ENCODE measurements at places on chromosomes 3 and 15.

DNA sequence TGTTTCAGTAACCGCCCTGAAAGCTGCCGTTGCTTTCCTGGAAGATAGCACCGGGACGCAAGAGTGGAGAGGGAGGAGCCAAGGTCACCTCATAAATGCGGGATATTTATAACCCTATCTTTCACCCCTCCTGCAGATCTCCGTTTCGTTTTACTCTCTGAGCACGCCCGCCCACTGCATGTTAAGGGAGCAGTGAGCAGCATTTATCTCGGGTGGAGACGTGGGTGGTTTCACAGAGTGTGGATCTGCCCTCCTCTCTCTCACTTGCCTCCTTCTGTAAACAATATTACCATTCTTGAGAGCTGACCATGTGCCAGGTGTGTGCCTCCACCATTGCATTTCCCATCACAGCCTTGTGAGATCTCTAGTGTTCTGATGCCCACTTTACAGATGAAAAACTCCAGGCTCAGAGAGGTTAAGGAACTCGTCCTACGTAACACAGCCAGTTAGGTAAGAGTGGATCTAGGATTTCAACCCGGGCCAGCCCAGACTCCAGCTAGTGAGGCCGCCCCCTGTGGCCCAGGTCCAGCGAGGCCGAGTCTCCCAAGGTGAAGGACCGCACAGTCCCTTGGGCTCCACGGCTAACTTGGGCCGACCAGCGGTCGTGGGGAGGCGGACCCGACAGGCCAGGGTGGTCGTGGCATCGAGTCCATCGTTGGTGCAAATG is 16.9 kb upstream of the SEMA4B start:
- peak; percentile 22 for DNase-seq

DNA sequence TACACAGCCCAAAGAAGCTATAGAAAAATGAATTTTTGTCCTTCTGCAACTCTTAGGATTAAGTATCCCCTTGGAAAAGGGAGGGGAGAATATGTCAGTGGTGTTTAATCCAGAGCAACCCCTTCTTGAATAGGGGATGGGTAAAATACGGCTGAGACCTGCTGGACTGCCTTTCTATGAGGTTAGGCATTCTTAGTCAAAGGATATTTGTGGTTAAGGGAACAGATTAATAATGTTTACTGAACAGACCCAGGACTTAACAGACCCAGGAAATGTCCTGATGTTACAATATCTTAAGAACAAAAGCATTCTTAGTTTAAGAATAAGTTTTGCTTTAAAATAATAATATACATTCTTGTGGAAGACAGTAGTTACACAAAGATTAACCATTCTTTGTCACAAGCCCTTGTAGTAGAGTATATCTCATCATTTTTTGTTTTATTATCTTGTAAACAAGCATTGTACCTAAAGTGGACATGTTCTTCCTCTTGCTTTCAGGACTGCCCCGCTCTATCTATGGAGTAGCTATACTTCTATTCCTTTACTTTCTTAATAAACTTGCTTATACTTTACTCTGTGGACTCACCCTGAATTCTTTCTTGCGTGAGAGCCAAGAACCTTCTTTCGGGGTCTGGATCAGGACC is 43.8 kb upstream of the B3GALNT1 start:
- DNase-seq: no peak

DNA sequence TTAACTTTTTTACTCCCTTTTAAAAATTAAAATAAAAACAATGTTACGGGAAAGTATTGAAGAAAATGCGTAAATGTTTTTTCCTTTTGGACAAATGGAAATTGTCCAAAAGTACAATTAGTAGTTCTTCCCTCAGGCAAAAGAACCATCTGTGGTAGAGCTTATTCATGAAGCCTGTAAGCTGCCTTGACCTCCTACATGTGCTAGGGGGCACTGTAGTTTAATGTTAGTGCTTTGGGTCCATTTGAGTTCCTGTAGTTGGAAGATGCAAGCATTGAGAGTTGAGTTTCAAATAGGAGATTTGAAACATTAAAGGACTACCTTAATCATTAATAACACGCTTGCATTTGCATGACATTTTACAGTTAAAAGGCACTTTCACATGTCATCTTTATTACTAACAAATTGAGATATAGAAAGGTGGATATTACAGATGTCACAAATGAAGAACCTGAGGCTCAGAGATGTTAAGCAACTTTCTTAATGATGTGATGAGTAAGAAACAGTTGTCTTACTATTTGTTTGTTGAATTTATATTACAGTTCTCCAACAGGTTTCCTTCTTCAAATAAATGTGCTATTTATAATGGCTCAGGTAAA is 1.8 kb upstream of the ZNF385D start:
- no peak for DNase-seq

DNA sequence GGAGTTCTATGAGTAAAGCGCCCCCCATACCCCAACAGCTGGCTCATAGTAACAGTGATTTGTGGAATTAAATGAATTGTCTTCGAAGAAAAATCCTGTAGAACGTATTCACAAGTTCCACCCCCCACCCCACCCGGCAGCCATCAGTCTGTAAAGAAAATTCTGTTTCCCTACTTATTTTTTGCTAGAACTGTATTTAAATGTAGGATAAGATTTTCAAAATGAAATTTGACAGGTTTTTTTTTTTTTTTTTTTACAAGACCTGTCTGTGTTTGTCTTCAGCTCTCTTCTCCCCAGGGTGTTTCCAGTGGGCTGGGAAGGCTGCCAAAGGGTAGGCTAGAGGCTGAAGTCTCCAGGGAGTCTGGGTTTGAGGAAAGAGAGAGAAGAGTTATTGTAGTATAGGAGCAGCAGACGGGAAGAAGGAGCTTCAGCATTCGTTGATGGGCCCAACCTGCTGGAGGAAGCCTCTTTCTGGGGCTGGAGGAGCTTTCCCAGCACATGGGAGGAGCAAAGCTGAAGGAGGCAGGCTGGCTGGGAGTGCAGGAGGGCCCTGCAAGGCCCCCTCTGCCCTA is 130.6 kb upstream of the SEMA6D start:
- DNase-seq: no peak

GRCh38 chr15:101456057-101456739 is 33.3 kb downstream of the PCSK6 start:
- DNase-seq: no peak

GRCh38 chr3:186277268-186277909 is 84.6 kb downstream of the DGKG start:
- no peak for DNase-seq

GRCh38 chr15:63061975-63062374 is 19.4 kb downstream of the TPM1 start:
- no peak for DNase-seq

DNA sequence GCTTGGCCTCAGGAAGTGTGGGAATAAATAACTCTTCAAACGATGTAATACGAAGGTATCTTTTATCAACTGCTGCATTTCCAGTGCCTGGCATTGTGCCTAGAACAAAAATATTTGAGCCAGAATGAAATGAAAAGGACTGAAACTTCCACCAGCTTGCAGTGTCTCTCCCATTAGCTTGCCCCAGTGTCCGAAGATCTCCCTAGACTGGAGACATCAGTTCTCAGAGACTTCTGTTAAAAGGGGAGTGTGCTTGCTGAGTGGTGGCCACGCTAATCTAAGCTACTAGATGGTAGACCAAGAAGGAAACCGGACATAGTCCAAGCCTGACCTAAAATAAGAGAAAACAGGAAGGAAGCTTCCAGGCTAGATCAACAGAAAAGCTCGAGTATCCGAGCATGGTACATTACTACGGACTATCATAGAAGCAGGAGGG is 28.6 kb downstream of the KCNAB1 start:
- no peak for DNase-seq

GRCh38 chr3:28326458-28326926 is 22.0 kb upstream of the ZCWPW2 start:
- DNase-seq: no peak

- no peak for DNase-seq
Observed at GRCh38 chr3:24273491-24273890, 221.2 kb downstream of the THRB start.

DNA sequence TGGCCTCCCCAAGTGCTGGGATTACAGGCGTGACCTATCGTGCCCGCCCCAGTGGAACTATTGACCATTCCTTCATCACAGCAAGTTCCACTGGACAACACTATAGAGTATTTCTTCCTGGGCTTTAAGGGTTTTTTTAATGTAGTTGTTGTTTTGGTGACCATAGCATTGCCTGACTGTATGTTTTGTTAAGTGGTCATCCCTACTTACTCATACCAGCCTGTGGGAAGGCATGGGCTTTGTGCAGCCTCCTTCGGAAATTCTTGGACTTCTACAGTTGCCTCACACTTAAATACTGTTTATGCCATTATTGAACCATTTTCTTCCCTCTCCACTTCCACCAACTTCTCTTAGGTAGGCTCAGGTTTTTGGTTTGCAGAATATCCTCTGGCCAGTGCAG is 19.9 kb upstream of the ALPK3 start:
- DNase-seq: no peak

DNA sequence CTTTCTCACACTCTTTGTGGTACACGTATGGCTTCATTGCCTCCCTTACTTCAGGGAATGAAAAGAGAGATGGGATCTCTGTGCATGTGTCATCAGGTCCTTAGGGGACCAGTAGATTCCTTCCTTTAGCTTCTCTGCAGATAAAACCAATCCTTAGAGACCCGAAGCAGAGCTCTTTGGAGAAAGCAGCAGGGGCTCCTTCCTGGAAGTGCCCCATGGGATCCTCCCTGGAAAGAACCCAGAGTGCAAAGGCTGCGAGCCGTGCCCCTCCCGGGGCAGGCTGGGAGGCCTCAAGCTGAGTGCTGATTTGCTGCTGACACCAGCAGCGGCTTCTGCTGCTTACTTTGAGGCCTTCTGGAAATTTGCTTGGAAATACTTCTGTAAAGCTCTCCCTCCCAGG is 328.6 kb upstream of the RGMA start:
- no peak for DNase-seq

GRCh38 chr3:102031834-102032233 is 182.5 kb downstream of the NFKBIZ start:
- DNase-seq: no peak

GRCh38 chr15:65372787-65373067 is 5.1 kb downstream of the IGDCC3 start:
- no peak for DNase-seq

GRCh38 chr15:88089731-88090130 is 166.8 kb downstream of the NTRK3 start:
- no peak for DNase-seq

- no peak for DNase-seq
Observed at GRCh38 chr3:184594371-184595001, 32.9 kb downstream of the EPHB3 start.

- DNase-seq: no peak
Observed at GRCh38 chr3:140602781-140603180, 75.1 kb upstream of the TRIM42 start.

GRCh38 chr3:40045051-40045450 is 235.6 kb downstream of the MYRIP start:
- DNase-seq: no peak

DNA sequence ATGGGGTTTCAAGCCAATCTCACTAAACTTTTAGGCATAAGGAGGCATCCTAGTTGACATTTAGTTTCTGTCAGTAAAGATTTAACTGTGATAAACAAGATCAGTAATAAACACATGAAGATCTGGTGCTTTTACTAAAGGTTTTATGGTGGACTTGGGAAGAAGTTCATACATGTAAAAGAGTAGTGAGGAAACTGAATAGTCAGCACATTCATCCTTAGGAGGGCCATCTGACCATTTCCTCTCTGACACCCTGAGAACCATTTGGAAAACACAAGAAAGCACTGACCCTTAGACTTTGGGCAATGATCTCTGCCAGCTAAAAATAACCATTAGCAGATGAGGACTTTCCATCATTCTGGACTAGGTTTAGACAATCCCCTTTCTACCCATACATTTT is 1040.9 kb downstream of the AGBL1 start:
- DNase-seq: no peak

DNA sequence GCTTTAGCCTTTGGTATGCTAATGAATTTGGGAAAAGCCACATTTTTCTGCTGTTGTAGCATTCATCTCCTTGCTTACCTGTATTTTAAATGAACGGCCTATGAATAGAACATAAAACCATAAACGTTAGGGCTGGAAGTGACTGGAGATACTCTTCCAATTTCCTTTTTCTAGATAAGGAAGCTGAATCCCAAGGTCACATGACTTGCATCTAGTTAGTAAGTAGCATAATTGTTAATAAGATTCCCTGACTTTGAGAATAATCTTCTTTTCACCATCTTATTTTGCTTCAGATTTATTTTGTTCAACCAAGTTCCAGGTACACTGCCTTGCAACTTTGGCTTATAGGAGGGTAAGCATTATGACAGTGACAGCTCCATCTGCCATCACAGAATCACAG is 20.7 kb upstream of the EDEM1 start:
- DNase-seq: no peak

GRCh38 chr3:167863811-167864551 is 128.5 kb downstream of the SERPINI1 start:
- no peak for DNase-seq

DNA sequence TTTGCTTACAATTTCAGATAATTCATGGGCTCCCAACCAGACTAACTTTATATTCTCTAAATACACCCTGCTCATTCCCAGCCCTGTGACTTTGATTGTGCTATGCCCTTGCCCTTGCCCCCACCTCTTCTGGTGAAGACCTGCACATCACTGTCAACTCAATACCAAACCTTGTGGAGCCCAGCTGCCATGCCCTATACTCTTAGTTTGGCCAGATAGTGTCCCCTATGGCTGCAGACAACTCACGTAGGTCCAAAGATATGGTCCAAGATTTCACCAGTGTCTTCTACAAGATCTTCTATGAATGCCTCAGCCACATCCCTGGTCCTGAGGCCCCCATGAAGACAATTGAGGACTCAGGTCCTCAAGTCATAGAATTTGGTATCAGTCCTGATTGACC is 118.3 kb upstream of the EIF1B start:
- no peak for DNase-seq

DNA sequence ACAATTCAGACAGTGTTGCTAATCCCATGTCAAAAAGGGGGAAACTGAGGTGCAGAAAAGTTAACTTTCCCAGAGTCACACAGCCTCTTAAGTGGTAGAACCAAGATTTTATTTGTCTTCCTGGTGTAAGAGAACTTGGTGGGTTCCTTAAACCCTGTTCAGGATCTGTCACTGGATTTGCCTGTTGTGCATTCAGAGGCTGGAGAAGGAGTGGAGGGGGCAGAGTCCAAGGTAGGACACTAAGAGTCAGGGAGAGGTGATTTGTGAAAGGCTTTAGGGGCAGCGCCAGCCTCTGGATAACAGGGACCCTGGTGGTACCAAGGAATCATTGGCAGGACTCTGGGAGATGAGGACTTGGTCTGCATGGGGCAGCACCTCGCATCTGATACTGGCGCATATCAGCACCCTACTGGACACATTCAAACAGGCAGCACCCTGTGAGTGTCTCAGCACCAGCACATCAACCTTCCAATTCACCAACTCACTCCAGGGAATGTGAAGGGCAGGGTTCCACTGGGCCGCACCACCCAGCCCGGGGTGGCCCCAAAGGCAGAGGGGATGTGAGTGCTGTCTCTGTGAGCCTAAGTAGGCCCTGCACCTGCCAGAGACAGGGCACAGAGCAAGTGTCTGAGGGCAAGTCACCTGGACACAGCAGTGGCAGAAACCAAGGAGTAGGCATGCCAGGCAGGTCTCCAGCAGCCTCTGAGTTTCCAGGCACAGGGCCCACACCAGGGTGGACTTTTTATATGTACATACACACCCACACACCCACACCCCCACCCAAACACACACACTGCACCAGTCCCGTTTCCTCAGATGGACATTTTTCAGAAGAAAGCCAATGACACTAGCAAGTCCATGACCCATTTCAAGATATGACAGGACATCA is 71.6 kb downstream of the LIPC start:
- DNase-seq: no peak

- DNase-seq: no peak
Observed at GRCh38 chr3:46947981-46948791, 28.4 kb downstream of the CCDC12 start.

Data from esophagus squamous epithelium (tissue), 5 donors.